ENCODE measurements at places on chromosomes 12 and 14.

- no peak for DNase-seq
Observed at GRCh38 chr14:99481745-99482099, 513 bp downstream of the CCNK start.

GRCh38 chr14:93086441-93087055 lies 29.2 kb downstream of the ITPK1 start:
- DNase-seq: no peak

DNA sequence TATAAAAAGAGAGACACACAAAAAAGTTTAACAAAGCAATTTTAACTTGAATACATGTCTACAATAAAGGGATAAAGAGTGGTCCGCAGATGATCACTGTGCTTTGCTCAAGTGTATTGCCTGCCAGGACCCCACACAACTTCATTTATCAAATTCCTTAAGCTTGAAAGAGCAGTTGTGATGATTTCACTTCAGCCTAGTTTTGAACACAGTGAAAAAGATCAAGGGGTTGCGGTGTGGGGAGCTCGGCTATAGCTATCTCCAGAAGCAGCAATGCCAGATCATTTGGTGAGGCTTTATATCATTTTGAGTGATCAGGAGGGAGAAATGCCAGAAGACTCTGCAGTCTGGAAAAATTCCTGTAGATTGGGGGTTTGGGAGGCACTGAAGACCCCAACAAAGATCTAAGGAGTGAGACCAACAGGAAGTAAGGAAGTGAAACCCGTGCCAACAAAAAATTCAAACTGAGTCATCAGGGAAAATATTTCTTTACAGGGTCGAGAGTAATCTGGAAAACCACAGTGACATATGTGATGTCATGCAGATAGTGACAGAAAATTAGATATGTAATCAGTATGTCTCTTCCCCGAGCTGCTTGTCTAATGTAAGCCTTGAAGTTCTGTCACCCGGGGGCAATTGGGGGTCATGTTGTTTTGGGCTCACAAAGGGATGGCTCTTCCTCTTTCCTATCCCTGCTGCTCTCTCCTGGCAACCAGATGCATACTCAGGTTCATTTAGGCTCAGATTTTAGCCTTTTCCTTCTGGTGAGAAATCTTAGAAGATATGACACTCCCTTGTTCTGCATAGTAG lies 221.8 kb downstream of the MSRB3 start:
- no peak for DNase-seq

DNA sequence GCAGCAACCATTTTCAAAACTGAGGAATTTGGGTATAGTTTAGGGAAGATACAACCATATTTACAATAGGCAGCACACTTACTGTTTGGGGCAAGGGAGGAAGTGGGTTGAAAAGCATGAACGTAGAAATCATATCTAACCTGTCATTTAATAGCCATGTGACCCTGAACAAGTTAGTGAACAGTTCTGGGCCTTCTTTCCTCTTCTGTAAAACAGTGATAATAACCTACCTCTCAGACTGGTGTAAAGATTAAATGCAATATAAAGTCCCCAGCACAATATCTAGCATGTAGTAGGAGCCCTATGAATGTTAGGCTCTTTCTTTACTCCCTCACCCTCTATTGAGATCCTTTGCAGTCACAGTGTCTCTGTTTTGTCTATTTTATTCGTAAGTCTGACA lies 33.5 kb downstream of the A2ML1 start:
- DNase-seq: no peak

DNA sequence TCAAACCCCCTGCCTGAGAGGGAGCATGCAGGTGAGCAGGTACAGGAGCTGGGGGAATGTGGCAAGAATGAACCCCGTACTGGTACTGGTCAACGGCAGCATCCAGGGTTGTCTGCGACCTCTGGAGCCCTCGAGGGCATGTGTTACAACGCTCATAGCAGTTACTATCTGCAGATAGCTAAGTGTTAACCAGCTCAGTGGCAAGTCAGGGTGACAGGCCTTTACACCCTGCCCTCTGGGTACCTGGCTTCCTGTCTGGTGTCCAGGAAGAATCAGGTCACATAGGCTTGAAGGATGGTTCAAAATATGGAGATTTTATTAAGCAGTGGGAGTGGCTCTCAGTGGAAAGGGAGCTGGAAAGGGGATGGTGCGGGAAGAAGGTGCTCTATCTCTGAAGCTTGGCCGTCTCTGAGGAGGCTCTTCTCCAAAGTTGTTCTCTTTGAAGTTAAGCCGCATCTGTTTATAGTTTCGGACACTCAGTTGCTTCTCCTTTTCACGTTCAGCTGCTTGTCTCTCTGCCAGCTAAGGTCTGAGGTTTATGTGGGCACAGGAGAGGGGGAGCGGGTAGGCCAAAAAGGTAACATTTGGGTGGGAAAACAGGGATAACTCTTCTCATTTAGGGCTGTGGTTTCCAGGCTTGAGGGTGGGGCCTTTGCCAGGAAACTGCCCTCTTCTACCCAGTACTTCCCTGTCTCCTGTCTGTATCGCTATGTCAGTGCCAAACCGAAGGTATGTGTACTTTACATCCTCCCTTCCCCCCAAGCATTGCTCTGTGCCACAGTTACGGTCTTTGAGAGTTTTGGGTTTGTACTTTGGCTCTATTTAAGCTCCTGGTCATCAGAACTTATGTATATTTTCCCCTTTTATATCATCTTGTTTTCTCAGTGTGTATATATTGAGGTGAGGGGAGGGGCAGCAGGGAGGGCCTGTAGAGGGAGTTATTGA lies 305.8 kb downstream of the RGS6 start:
- DNase-seq: no peak

GRCh38 chr12:114649585-114649984 lies 34.4 kb downstream of the TBX3 start:
- no peak for DNase-seq

DNA sequence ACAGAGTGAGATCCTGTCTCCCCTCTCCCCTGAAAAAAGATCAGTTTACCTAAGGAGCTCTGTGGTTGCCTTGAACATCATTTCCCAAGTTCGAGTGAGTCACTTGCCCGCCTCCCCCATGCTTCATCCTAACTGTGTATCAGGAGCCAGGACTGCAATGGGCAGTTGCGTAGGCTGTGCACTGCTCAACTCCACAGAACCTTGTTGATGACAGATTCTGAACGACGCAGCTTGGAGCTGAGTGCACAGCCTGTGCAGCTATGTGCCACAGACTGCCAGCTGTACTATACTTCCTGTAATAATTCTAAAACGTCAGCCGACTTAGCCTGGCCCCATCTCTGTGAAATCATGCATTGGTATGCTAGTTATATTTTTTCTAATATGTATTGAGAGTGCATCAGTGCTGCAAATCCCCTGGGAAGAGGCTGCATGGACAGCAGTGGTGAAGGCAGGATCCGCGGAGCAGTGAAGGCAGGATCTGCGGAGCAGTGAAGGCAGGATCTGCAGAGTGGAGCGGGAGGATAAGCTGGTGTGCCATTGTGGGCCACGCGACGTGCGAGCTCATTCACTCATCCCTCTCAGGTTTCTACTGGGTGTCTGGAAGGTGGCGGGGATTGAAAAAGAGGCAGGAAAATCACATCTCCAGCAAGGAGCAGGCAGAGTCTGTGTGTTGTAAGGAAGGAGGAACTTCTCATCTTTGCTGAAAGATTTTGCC lies 80.8 kb downstream of the GALNT9 start:
- no peak for DNase-seq

- peak; percentile 37 for DNase-seq
Observed at GRCh38 chr12:109432842-109433304, 44.2 kb downstream of the KCTD10 start.

GRCh38 chr12:69508091-69508490 lies 37.9 kb downstream of the FRS2 start:
- DNase-seq: no peak

GRCh38 chr14:101195309-101195901 lies 291.9 kb upstream of the RTL1 start:
- DNase-seq: peak; percentile 12

- DNase-seq: no peak
Observed at GRCh38 chr12:3617565-3617964, 126.6 kb downstream of the PRMT8 start.

- DNase-seq: no peak
Observed at GRCh38 chr14:94355191-94355794, 32.2 kb upstream of the SERPINA6 start.

GRCh38 chr14:92613008-92613658 lies 99.6 kb downstream of the RIN3 start:
- peak; percentile 66 for DNase-seq

DNA sequence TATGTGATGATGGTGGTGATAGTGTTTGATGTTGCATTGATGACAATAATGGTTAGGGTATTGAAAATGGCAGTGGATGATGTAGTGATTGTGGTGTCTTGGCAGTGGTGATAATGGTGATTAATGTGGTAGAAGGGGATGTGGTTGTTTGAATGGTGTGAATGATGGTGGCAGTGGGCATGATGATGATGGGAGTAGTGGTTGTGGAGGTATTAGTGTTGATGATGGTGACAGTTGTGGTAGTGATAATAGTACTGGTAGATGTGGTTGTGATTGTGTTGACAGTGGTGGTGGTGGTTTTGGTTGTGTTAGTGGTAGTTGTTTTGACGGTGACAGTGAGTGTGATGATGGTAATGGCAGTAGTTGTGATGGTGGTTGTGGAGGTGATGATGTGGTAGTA lies 1049.0 kb downstream of the VRK1 start:
- DNase-seq: no peak

DNA sequence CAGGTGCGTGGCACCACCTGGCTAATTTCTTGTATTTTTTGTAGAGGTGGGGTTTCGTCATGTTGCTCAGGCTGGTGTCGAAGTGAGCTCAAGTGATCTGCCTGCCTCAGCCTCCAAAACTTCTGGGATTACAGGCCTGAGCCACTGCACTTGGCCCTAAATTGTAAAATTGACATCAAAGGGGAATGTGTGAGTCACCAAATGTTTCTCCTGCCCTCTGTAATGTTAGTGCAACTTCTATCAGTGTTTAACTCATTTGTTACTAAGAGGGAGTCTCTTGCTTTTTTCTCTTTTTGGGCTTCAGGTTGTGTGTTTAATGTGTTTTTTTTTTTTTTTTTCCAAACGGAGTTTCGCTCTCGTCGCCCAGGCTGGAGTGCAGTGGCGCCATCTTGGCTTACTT lies 2.3 kb downstream of the TULP3 start:
- DNase-seq: no peak

GRCh38 chr14:38616959-38617358 lies 361.1 kb upstream of the CLEC14A start:
- no peak for DNase-seq

DNA sequence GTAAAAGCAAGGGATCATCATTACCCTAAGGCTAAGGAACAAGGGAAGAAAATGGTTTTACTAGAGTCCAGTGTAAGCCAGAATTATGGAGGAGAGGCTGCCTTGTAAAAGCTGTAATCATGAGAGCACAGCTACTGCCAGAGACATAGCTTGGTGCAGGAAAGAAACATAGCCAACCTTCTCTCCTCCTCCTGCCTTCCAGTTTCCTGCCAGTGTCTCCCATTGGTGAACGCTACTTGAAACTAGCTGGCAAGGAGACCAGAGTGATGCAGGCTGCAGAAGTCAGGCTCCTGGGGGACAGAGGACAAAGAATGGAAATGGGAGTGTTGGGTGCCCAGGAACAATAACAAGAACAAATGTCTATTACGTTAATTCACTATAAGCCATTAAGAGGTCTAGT lies 158.5 kb downstream of the NELL2 start:
- DNase-seq: no peak

GRCh38 chr12:102430661-102431060 lies 49.7 kb downstream of the IGF1 start:
- DNase-seq: no peak

DNA sequence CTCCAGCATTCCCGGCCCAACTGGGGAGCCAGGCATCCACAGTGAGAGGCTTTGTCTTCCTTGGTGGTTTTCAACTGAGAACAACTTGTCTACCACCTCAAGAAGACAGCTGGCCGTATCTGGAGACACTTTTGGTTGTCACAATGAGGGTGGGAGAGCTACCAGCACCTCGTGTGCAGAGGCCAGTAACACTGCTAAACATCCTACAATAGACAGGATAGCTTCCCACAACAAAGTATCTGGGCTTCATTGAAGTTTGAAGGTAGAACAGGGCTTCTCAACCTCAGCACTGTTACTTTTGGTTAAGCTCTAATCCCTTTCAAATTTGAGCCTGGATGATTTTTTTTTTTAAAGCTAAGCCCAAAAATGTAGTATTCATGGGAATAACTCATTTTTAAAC lies 10.9 kb downstream of the SLC7A8 start:
- no peak for DNase-seq

GRCh38 chr12:17588968-17589367 lies 501.0 kb downstream of the RERGL start:
- DNase-seq: no peak

DNA sequence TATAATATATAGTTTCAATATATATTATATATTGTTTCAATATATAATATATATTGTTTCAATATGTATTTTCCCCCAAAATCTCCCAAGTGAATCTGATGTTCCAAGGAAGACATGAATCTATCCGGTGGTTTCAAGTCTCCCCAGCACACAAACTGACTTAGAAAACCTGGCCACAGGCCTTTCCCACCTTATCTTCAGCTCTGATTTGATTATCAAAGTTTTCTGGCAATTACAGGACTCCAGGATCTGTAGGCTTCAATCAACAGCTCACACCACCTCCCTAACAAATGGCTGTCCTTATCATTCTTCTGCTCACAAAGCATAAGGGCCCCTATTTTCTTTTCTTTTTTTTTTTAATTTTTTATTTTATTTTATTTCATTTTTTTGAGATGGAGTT lies 22.7 kb upstream of the SPTSSA start:
- DNase-seq: no peak

GRCh38 chr14:70698288-70698687 lies 56.6 kb downstream of the TTC9 start:
- DNase-seq: no peak

DNA sequence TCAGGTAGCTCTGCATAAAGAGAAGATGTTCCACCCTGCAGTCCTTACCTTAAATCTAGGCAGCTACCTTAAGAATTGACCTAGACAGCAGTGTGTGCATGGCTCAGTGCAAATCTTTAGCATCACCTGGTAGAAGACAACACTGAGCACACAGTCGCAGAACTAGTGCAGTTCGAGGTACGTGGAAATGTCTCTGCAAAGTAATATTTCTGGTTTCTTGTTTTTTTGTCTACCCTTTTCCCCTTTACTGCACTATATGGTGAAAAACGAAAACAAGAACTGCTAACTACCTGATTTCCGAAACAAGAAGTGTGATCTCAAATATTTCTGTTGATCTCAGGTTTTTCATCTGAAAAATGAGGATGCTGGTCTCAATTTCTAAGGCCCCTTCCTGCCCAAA lies 82.5 kb downstream of the ETV6 start:
- DNase-seq: no peak

GRCh38 chr14:65637780-65638179 lies 225.2 kb downstream of the FUT8 start:
- no peak for DNase-seq

- DNase-seq: no peak
Observed at GRCh38 chr12:97960741-97961608, 498.4 kb downstream of the RMST start.

DNA sequence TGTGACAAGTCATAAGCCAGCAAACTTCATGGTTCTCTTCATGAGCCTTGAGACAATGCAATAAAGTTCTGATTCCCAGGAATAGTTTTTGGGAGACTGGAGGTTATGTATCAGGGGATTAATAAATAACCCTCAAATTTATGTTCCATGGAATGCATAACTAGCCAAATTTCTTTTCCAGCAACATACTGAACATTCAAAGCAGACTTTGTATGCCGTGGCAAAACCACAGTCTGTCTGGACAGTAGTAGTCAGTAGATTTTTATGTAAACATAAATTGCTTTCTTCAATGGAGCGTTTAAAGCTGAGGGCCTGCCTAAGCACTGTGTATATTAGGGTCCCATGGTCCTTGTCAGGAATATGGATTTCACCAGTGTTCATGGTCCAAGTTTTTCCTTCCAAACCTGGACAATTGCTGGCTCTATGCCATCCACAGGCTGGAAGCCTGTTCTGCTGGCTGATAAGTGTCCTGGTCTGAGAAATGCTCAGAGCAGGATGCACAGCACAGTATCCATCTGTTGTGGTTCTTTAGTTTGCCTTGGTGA lies 144.9 kb downstream of the SRGAP1 start:
- no peak for DNase-seq
